ENCODE measurements at places on chromosomes 13 and 19.

DNA sequence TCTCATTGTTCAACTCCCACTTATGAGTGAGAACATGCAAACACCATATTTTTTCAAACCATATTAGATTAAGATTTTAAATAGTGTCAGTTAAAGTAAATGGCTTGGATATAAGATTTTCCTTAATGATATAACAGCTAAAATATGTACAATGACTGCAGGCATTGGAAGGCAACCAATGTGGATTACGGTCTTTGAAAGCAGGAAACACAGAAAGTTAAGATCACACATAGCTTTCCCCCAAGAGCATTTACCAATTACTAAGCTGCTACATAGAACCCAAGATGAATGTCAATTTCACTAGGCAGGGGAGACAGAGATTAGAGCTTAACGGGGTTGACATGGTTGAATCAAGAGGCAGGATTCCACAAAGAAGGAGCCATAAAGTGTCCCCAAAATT, 173.2 kb upstream of the TRPC4 start:
- no peak for DNase-seq

DNA sequence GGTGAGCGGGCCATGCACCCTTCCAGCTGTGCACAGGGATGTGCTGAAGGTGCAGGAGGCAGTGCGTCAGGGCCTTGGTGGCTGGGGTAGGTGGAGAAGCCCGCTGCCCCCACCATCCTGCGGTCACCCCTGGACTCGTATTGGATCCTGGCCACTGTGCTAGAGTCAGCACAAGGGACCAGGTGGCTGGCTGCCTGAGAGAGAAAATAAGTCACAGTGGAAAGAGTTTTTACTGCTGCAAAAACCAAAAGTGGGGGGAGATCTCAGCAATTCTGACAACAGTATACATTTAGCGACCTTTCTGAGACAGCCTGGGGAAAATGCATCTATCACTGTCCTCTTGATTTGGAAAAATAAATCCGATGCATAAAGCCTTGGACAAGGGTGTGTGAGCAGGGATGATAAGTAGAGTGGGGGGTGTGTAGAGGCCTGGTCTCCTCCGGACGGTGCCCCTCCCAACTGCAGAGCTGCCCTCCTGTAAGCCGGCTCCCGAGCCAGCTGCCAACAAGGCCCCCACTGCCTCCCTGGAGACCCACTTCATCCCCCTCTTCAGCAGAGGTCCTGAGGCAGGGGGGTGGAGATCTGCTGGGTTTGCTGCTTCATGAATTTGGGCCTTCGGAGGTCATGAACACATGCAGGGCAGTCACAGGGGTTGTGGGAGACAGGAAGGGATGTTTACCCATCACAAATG, 84.2 kb downstream of the SLC7A1 start:
- no peak for DNase-seq

DNA sequence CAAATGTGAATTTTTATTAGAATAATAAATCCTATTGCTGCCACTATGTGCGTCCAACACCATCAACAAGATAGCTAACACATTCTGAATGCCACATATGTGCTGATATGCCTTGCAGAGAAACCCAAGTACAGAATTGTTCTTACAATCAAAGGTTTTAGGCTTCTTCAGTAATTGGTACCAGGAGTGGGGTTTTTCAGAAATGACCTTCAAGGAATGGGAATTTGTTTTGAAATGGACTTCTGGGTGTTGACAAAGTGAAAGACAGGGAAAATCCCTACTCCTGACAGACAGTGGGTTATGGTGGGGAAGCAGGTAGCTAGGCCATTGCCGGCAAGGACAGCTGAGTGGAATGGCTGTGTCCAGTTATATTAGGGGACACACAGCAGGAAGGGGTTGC, 5.7 kb downstream of the SYT3 start:
- no peak for DNase-seq

- DNase-seq, result no peak
These were observed 22.6 kb downstream of the CEBPA start for GRCh38 chr19:33279430-33280350.

DNA sequence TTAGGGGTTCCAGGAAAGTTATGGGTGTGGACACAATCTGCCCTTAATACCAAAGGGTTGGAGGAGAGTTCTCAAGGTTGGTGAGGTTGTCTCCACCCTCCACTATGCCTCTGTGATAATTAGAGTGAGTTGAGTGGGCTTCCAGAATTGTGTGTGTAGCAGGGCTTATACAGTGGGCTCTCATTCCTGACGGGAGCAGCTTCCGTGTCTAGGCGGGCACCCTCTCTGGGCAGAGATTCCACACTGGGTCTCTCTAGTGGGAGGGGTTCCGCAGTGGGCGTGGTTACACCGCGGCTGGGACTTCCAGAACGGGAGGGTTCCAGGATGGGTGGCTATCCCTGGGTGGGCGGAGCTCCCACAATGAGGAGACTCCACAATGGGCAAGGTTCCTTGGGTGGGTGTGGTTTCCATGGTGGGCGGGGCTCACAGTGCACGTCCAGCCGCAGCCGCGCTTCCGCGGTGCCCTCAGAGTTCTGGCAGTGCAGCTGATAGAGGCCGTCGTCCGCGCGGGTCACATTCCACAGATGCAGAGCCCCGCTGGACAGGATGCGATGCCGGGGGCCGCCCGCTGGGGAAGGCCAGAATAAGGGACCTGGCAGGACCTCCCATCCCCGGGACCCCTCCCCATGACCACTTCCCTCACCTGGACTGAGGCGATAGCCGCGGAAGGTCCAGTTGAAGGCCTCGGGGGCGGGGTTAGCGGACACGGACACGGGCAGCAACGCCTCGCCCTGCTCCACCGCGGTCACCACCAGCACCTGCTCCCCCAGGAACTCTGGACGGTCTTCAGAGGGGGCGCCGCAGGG, 8.4 kb downstream of the NPHS1 start:
- DNase-seq, result no peak

- DNase-seq, result no peak
These were observed 41.7 kb upstream of the UBL3 start for GRCh38 chr13:29892151-29892550.

GRCh38 chr13:99977912-99978798, 3.4 kb upstream of the ZIC2 start:
- DNase-seq, result no peak
